GF-D8 (cell line): ENCODE measurements at places on chromosomes 11 and 22.

- DNase-seq: no peak
Observed at GRCh38 chr11:30423279-30423648, 100.4 kb downstream of the ARL14EP start.

DNA sequence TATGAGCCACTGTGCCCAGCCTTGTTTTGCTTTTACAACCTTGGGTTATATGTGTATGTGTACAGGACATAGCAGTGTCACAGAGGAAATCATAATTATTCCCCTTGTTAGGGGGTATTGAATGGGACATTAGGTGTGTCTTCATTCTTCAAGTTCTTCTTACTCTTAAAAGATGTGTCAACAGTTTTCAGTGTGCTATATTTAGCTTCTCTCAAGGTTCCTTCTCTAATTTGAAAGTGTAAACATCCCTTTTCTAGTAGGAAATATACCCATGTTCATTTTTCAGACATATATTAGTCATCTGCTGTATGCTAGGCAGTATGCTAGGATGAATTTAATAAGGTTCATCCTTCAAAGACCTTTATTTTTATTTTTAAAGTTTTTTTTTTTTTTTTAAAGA lies 17.1 kb downstream of the PCF11 start:
- no peak for DNase-seq

GRCh38 chr22:39496131-39496838 lies 5.8 kb upstream of the MIEF1 start:
- peak; percentile 73 for DNase-seq

DNA sequence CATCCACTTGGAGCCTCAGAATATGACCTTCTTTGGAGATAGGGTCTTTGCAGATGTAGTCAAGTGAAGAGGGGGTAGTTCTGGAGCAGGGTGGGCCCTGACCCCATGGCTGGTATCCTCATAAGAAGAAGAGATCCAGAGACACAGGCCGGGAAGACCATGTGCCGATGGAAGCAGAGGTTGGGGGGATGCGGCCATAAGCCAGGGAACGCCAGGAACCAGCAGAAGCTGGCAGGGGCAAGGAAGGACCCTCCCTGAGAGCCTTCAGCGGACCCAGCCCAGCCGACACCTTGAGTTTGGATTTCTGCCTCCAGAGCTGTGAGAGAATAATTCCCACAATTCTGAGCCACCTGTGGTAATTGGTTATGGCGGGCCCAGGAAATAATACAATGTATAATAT lies 26.1 kb upstream of the SMIM38 start:
- DNase-seq: no peak
